ENCODE measurements at places on chromosomes 6 and 20.

GRCh38 chr6:52399511-52400312 lies 20.4 kb upstream of the EFHC1 start:
- DNase-seq = no peak

DNA sequence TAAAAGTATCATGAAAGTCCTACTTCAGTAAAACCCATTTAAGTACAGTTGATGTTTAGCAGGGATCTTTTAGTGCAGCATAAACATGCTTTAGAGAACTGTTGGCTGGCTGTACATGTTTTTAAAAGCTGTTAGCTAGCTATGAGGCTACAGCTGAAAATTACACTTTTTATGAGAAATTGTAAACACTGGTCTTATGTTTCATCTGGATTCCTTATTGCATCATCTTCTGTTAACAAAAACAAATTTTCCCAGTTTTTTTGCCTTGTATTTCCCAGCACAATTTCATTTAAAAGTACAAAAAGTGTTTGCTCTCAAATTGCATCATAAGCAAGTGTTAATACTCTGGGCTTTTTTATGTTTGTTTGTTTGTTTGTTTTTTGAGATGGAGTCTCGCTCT lies 18.3 kb upstream of the HLA-E start:
- DNase-seq = no peak

DNA sequence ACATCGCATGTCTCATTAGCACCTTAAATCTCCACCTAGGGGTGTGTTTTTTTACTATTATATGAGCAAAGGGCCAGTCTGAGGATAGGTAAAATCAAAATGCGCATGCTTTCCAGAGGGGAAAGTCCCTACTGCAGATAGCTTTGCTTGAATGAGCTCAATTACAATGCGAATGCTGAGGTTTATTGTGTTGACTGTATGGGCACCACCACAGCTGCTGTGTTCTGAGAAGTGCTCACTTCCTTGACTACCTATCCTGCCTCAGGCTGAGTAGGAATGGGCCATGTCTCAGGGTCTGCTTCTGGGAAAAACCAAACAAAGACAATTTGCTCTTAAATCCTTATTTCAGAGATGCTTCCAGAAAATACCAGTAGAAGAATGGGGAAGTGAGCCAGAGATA lies 36.6 kb downstream of the MOCS1 start:
- DNase-seq = peak; percentile 46

DNA sequence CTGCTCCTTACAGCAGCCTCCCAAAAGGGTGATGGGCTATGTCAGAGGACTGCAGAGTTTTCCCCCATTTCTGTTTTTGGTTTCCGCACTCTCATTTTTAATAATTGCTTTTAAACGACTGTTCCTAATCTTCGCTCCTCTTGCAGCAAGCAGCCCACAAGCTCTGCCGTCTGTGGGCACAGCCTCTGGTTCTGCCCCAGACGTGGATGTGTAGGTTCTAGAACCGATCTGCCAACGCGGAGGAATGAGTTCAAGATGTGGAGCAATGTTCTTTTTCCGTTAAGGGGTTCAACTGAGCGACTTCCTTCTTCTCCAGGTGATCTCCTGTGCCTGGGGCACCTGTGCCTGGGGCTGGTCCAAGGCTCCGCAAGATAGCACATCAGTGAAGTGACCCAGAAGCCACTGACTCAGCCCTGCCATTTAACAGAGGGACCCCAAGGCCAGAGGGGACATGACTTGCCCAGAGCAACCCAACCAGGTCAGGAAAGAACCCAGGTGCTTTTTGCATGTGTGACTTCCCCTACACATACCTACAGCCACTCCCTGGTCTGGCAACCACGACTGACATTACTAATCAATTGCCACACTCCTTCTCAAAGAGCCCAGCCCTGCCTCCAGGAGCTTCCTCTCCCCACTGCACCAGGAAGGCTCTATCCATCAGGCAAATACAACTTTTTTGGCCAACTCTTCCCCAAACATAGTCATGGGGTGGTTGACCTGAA lies 22.7 kb downstream of the PMEPA1 start:
- no peak for DNase-seq

DNA sequence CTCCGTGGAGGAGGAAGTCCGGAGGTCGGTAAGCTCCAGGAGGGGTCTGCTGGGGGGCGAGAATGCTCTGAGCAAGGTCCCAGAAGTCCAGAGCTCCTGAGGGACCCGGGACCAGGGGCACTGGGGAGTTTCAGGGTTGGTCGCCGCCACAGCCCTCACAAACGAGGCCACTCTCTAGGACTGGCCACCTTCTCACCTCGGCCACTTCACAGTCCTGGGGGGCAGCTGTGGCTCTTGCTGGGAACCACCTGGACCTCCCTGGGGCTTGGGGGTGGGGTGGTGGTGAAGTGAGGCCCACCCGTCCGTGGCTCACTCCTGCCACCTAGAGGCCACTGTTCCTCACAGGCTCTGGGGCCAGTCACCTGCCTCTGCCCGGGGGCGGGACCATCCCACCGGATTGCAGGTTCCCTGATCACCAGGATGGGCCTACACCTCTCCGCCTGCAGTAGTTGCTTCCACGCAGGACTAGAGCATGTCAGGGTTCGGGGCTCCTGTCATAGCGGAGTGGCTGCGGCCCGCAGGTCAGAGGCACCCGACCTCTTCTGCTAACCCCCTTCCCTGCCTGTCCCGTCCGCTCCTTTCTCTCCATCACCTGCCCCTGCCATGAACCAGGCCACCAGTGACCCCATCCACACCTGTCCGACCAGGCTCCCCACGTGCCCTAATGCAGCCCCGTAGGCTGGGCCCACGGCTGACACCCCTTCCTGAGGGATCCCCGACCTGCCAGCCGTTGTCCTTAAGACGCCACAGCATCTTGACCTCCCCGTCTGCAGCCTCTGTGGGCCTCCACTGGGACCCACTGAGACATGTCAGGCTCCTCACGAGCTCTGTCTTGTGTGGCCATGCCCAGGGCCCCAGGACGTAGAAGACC lies 5.1 kb upstream of the TCEA2 start:
- peak; percentile 68 for DNase-seq

- no peak for DNase-seq
Observed at GRCh38 chr6:99093456-99094190, 145.9 kb upstream of the FBXL4 start.

DNA sequence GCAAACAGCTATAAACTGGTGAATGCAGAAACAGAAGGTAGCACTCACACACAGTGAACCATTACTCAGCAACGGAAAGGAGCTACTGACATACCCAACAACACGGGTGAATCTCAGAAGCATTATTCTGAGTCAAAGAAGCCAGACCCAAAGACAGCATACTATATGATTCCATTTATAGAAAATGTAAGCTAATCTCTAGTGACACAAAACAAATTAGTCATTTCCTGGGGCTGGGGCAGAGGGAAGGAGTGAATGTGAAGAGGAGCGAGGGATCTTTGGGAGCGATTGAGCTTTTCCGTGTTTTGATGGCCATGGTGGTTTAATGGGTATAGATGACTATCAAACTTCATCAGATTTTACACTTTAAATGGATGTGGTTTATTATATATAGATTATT lies 614.6 kb downstream of the DHX35 start:
- no peak for DNase-seq

DNA sequence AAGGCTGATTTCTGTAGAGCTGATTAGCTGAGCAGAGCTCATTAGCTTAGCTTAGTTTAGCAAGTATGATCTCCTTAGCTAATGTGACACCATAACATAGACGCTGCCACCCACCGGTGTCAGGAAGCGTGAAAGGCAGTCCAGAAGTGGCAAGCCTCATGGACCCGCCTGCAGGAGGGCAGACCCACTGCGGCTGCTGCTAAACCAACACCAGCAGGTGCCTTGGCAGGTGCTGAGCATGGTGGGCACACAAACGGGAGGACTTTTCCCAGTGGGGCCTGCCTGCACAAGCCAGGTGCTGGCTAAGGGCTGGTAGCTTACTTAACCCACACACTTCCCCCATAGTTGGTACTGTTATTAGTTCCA lies 22.7 kb downstream of the ZDHHC14 start:
- no peak for DNase-seq

- DNase-seq = no peak
Observed at GRCh38 chr6:156767603-156768467, 9.3 kb upstream of the ARID1B start.

DNA sequence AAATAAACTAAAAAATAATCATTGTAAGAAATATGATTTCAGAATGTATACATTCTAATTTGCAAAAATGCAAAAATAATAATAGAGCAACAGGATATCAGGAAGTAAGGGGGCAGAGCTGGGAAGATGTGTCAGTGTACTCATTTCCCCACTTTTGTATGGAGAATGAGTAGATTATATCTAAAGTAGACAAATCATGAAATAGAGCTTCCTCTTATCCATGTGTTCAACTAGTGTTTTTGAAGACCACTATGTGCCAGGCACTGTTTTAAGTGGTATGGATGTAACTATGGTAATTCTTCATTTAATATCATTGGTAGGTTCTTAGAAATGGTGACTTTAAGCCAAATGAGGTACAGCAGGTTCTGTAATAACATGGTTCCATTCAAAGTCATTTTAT lies 17.0 kb upstream of the BMP2 start:
- DNase-seq = no peak

- DNase-seq = no peak
Observed at GRCh38 chr6:111874025-111874415, 768 bp upstream of the FYN start.

- no peak for DNase-seq
Observed at GRCh38 chr6:165854863-165855593, 192.0 kb upstream of the PDE10A start.

GRCh38 chr6:111709615-111710398 lies 104.1 kb upstream of the TRAF3IP2 start:
- DNase-seq = no peak

DNA sequence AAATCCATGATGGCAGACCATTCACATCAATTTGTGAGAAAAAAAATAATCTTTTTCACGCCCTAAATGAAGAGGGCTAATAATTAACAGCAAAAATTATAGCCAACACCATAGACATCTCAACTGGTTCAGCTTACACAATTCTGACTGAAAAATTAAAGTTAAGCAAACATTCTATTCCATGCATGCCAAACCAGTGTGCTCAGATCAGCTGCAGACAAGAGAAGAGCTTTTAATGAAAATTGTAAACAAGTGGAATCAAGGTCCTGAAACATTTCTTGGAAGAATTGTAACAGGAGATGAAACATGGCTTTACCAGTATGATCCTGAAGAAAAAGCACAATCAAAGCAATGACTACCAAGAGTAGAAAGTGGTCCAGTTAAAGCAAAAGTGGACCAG lies 710.4 kb downstream of the EPHA7 start:
- DNase-seq = no peak

- no peak for DNase-seq
Observed at GRCh38 chr20:62358171-62359042, 8.7 kb downstream of the LAMA5 start.

DNA sequence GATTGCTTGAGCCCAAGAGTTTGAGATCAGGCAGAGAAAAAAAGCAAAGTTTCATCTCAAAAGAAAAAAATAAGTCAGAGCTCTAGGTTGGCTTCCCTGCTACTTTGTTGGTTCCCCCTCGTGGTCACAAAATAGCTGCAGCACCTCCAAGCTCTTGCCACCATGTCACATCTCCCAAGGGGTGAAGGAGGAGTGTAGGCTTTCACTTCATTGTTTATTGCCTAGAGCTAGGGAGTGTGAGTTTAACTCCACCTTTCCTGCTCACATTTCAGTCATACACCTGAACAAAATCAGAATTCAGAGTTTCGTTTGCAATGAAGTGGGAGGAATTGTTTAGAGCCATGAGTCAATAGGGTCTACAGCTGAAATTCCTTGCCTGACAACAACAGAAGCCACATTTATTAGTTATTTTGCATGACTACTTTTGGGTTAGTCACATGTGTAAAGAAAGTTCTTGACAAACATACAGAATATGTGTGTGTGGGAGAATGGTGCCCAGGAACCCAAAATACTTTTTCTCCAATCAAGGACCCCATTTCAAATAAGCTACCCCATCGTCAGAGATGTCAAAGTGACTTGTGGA lies 56.2 kb upstream of the UFL1 start:
- no peak for DNase-seq

DNA sequence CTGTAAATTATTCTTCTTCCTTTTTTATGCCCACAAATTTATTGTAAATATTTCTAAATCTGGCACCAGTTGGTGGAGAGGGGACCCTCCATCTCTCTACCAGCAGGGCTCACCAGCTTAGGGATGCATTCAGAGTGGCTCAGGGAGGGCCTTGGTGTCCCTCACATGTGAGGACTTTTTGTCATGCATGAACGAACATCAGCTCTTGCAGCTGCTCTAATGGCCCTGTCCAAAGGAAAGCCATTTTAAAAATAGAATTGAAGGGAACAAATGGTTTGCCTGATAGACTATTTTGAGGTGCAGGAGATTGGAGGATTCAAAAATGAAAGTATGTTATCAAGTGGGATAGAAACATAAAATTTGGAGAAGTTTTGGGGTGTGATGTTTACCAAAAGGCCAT lies 37.5 kb upstream of the KLHL31 start:
- no peak for DNase-seq

- DNase-seq = no peak
Observed at GRCh38 chr6:53614676-53615075, 50.9 kb downstream of the KLHL31 start.

DNA sequence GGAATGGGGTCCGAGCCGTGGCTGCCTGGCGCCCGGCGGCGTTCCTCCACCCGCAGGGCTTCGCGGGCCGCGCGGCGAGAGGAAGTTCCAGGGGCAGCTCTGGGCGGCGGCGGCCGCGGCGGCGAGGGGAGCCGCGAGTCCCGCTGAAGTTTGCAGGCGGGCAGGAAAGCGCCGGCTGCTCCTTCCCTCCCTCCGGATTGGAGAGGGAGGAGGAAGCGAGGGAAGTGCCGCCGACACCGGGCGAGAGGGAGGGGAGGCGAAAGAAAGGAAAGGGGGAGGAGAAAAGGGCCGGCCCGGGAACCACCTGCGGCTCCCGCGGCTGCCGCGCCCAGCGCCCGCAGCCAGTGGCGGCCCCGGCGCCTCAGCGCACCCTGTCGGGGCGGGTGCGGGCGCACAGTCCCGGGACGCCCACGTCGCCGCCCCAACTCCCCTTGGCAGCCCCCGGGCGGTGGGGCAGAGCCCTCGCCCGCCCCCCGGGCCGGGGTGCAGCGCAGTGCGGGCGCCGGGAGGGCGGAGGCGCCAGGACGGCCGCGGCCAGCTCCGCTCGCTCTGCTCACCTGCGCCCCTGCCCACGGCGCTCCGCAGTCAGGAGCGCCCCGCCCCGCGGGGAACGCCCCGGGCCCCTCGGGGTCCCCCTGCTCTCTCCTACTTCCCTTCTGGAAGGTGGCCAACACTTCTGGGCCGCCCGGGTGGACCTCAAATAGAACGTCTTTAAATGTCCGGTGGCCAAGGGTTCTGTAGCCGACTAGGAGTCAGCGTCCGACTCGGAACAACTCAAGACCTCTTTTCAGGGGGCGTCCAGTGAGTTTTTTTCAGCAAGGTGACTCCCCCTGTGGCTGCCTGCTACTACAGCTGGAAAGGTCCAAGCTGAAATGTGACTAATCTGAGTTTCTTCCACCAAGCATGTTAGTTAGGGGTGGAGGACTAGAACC lies 80.3 kb upstream of the CCDC28A start:
- peak; percentile 54 for DNase-seq

- no peak for DNase-seq
Observed at GRCh38 chr20:18694071-18694470, 106.2 kb downstream of the DTD1 start.

- DNase-seq = no peak
Observed at GRCh38 chr6:28748192-28748591, 175.6 kb downstream of the TRIM27 start.

- no peak for DNase-seq
Observed at GRCh38 chr20:45911486-45912343, at the start of gene PLTP. PLTP (minus strand) TSS chr20:45912155; CDS start chr20:45911452, 703 bp downstream.

- no peak for DNase-seq
Observed at GRCh38 chr6:10395171-10395703, 19.6 kb downstream of the TFAP2A start.
